Stimulated activated naive B cell treated with anti-CD40 and anti-IgM and Interleukin-4, amounts not matched to agents 10 μg/mL and 1 μg/mL and 100 μg/mL, for 72 hours (primary cell): ENCODE measurements at places on chromosomes 6 and 20.

DNA sequence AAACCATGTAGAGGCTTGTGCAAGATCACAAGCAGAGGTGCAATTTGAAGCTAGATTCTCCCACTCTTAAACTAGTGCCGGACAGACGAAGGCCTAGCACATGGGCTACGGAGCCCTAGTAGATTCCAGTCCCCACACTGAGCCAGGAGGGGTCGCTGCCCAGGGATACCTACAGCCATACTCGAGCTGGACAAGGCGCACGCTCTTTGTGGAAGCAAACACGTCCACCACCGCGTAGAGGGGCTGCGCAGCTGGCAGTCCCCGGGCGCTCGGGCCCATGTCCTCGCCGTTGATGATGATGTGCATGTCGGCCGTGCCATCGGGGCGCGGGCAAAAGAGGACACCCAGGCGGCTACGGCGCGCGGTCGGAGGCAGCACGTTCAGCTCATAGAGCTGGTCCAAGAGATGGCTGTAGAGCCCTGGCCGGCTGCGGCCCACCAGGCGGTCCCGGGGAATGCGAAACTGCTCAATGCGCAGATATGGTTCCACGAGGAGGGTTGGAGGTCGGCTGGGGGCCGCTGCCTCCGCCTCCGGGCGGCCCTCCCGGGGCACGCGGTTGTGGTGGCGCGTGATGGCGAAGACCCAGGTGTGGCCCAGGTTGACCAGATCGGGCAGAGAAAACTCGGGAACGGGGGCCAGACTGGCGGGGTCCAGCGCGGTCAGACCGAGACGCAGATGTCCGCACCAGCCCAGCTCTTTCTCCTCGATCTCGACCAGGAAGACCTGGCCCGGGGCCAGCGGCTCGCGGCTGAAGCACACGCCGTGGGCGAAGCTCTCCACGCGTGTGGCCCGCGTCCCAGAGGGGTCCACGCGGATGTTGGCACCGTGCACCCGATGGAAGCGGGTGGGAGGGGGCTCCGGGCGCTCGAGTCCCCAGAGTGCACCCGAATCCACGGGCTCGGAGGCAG is 677 bp downstream of the NEURL2 start:
- peak; percentile 52 for DNase-seq

- peak; percentile 77 for DNase-seq
Measured at GRCh38 chr6:90478789-90479602, 107.9 kb downstream of the MAP3K7 start.

DNA sequence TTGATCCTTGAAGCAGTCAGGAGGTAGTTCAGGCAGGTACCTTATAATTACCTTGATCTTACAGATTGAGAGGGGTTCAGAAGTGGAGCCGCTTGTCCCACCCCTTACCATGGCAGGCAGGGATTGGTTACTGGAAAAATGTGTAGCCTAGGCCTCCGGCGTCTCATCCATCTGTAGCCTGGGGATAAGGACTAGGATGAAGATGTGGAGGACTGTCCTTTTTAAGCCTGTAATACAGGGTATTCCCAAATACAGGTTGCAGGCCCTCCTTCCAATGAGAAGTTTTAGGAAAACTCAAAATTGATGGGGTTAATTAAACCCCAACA is 2.8 kb downstream of the HMGA1 start:
- DNase-seq: no peak

DNA sequence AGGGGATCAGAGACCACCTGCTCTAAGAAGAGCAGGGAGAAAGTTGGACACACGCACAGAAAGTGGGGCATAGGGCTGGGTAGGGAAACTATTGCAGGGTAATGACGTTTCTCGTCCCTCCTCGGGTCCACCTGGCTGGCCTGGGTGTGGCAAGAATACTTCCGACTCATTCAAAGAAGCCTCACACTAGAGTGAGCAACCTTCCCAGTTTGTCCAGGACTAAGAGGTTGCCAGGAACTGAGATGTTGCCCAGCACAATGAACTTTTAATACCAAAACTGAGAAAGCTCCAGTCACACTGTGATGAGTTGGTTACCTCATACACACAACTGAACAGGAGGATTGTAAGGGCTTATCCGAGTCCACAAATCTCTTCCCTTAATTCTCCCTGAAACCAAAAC is 74.5 kb upstream of the ADGRF1 start:
- no peak for DNase-seq

DNA sequence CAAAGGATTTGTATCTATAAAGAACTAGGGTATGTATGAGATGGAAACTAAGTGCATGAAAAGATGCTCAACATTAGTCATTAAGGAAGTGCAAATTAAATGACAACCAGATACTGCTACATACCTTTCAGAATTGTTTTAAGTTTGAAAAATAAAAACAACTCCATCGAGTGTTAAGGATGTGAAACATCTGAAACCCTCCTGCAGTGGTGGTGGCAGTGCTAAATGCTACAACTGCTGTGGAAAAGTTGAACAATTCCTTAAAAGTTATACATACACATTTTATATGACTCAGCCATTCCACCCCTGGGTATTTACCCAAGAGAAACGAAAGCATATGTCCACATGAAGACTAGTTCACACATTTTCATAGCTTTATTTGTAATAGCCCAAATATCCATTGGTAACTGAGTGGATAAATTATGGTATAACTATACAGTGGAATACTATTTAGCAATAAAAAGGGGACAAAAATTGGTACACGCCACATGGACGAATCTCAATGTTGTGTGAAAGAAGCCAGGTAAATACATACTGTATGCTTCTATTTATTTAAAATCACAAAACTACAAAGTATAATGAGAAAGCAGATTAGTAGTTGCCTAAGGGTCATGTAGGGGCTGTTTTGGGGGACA is 10.6 kb downstream of the ARMH2 start:
- DNase-seq: no peak

- DNase-seq: no peak
Measured at GRCh38 chr20:32433311-32434021, 75.3 kb downstream of the ASXL1 start.

GRCh38 chr6:140627002-140627401 is 1252.6 kb upstream of the CITED2 start:
- no peak for DNase-seq

DNA sequence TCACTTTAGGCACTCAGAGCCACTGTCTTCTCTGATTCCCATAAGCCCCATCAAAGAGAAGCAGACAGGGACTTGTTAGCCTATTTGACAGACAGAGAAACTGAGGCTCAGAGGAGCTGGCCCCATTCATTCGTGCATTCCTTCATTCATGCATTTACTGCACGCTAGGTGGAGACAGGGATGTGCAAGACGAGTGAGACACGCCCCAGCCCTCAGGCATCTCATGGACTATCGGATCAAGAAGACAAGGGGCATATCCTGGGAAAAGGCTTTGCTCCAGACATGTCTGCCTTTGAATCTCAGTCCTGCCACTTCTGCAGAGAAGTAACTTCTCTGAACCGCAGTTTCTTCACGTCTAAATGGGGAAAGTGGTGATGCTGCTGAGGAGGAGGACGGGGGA is 54.1 kb downstream of the BPIFB1 start:
- DNase-seq: no peak

GRCh38 chr6:41527721-41528408 is 18.3 kb upstream of the FOXP4 start:
- no peak for DNase-seq

- no peak for DNase-seq
Measured at GRCh38 chr6:170269846-170270541, 20.9 kb downstream of the DLL1 start.

- DNase-seq: no peak
Measured at GRCh38 chr6:163342571-163343539, 71.7 kb upstream of the QKI start.
